Right atrium auricular region (tissue), 2 donors: ENCODE measurements at places on chromosomes 4 and X. TPM values are rescaled to one million over a fixed set of nuclear protein-coding genes. Genes with fewer than 3 reads are reported as not detected.

DNA sequence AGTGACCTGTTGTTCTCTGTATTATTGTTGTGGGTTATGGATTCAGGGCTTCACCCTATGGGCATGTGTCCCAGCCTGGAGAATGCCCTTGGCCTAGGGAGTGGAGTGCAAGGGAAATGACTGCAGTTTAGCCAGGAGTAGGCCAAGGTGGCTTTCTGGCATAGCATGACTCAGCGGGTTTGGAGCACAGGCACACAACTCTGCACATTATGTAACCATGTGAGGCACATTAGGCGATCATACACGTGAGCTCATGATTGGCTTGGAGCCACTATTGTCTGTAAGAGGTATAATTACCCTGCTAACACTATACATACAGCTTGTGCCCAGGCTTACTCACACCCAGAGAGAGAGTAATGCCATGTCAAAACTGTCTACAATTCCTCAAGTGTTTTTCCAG, 35.1 kb upstream of the TACR3 start:
- no peak for DNase-seq

- no peak for DNase-seq
These were observed 26.7 kb downstream of the PNMA6E start for GRCh38 chrX:153374426-153374825.

- DNase-seq: no peak
These were observed 49.5 kb upstream of the GABRQ start for GRCh38 chrX:152588206-152588605.

DNA sequence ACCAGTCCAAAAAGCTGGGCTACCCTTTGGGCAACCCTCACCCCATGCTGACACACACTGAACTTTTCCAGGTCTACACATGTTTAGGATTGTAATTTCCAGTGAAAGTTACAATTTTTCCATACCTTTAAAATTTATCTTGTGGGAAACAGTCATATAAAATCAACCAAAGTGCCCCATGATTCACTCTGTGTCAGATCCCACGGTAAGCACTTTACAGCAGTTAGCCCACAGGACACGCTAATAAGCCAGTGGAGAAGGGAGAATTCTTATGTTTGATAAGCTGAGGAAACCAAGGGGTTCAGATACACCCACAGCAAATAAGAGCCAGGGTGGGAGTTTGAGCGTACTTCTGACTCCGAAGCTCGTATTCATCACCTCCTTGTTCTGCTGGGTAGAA, 72.4 kb upstream of the TBL1X start:
- no peak for DNase-seq

GRCh38 chr4:16636912-16637630, 261.4 kb downstream of the LDB2 start:
- no peak for DNase-seq

DNA sequence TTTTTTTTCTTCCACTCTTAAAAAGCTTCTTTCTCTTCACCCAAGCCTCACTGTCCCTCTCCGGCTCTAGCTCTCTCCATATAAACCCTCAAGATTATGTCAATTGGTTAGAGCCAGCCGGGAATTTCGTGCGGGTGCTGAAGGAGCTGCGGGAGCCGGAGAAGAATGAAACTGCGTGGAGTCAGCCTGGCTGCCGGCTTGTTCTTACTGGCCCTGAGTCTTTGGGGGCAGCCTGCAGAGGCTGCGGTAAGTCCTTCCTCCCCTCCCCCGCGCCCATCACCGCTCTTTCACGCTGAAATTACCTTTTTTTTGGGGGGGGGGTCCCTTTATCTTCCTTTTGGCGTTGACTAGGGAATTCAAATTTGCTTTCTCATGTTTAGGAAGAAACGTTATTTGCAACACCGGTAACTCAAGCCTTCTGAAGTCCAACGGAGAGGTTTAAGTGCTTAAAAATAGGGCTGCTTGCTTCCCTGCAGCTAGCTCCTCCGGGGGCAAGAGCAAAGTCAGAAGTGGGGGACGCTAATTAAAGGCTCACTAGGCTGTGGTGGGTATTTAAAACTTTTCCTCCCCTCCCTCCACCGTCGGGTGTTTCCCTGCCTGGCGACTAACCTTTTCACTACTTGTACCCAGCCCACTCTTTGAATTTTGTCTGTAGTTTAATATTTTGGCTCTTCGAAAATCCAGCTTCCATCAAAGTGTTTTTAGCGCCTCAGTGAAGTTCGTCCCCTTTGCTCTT, 491 bp downstream of the COL4A5 start:
- no peak for DNase-seq

GRCh38 chr4:73315091-73315490, 56.5 kb upstream of the ANKRD17 start:
- DNase-seq: no peak

GRCh38 chr4:77454858-77455257, 150.8 kb upstream of the CXCL13 start:
- DNase-seq: no peak

DNA sequence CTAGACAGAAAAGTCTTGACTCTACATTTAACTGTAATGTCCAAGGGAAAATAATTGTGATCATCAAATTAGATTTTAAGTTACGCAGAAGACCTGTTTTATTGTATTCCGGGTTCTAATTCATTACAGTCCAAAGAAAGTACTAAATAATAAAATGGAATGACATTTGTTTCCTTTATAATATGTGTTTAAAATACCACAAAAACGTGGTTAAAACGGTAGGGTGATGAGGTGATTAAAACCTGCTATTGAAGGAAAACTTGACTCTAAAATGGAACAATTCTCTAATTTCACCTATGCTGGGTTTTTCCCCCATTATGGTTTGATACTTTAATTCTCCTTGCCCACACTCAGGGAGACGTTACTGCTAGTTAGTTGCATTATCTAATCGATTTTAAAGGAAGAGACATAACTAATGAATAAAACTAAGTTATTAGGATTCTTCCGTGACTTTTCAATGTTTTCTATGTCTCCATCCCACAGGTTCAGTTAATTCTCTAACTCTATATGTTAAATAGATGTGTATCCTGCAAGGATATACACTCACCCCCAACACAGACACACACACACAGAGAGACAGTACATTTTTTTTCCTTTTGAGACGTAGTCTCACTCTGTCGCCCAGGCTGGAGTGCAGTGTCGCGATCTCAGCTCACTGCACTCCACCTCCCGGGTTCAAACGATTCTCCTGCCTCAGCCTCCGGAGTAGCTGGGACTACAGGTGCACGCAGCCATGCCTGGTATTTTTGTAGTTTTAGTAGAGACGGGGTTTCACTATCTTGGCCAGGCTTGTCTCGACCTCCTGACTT, 80.8 kb downstream of the GK start:
- DNase-seq: no peak

GRCh38 chr4:52633846-52634245, 25.3 kb downstream of the USP46 start:
- no peak for DNase-seq

DNA sequence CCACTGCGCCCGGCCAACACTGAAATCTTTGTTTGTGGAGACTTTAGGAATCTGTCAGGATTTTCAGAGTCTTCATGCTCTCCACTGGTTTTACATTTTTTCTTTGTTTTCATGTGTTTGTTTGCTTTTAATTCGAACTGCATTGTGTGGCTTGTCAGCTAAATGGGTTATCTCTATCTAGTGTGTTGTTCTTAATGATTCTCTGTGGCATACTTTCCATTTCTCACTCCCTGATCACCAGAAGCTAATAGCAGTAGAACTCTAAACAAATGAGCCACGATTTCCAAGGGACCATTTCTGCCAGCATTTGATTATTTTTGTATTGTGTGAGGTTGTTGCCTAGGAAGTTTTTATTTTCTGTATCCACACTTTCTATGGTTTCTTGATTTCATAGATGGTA, 352.4 kb downstream of the CAMK2D start:
- DNase-seq: no peak

- DNase-seq: no peak
These were observed 47.4 kb upstream of the AGA start for GRCh38 chr4:177489471-177490246.

- no peak for DNase-seq
These were observed 269.2 kb upstream of the DDX53 start for GRCh38 chrX:22730542-22730941.

- no peak for DNase-seq
These were observed 14.8 kb upstream of the MAMLD1 start for GRCh38 chrX:150348365-150348764.

- DNase-seq: no peak
These were observed 45.5 kb upstream of the NKX1-1 start for GRCh38 chr4:1451752-1452122.

DNA sequence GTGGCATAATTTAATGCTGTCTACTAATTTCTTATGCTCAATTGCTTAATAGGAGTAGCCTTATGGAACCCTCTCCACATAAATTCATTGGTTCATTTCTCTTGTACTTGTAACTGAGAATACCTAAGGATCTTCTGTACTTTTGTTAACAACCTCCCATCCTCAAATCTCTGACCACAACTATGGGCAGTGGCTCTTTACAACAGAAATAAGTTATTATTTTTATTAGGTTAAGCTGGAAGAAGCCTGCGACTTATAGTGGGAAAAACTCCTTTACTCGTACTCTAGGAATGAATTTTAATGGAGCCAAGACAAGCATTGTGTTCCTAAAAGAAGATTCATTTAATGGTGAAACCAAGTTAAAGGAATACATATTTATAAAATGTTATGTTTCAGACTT, 337.1 kb upstream of the CTSO start:
- no peak for DNase-seq

GRCh38 chr4:93053140-93053539, 749.4 kb downstream of the GRID2 start:
- DNase-seq: no peak

DNA sequence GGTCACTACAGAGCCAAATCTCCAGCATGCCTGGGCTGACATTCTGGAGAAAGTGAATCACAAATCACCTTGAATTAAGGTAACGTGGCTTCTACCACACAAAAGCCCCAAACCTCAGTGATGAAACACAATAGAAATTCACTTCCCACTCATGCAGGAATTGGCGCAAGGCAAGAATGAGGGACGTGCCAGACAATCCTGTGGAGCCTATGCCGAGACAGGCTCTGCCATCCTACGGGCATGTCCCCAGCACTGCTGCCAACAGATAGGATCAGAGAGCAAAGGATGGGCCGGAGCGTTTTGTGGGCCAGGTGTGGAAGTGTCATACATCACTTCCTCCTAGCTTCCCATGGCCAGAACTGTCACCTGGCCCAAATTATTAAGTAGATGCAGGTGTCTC, 118.0 kb downstream of the IRF2 start:
- DNase-seq: peak; percentile 57

DNA sequence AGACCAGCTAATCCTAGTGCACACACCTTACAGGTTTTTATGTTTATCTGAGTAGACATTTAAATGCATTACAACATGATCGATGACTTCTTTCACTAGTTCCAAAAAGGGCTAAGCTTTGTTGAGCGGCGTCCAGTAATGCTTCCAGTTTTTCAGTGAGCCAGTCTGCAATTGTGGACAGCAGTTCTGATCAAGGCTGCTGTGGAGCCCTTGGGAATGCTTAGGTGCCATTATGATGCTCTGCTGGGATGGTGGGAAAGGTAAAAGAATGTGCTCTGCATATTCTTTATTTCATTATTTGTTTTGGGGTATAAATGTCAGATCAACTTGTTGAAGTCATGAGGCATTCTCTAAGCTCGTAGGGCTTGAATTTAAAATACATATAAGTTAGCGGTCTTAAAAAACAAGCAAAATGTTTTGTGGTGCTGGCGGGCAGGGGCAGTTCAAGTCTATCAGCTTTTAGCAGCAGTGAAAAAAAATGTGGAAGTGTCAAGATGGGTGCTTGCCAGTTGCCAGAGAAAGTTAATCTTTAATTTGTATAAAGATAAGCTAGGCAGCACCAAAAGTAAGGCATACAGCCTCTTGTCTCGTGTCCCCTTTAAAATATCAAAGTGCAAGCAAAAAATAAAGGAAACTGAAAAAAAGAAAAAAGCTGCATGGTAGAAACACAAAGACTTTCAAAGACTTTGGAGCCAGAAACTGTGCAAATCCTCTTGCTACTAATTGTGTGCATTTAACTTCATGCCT, 5.8 kb downstream of the MID1IP1 start:
- DNase-seq: no peak

DNA sequence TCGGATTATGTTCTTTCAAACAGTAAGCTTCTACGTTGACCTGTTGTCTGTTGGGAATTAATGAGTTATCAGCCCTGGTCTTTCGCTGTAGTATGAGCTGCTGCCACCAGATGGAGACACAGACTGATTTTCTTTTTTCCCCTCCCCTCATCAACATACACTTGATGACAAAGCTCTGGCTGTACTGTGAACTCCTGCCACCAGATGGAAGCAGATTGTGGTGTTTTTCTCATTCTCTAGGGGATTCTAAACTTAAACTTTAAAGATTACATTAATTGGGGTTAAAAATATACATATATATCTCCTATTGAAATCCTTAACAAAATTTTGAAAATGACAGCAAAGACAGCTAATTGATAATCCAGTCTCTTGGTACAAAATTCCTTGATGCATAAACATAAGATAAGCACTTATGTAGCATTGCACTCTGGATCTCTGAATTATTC, 44.8 kb downstream of the SMS start:
- DNase-seq: peak; percentile 70

- DNase-seq: no peak
These were observed 139.5 kb downstream of the ANKRD50 start for GRCh38 chr4:124573056-124573455.

DNA sequence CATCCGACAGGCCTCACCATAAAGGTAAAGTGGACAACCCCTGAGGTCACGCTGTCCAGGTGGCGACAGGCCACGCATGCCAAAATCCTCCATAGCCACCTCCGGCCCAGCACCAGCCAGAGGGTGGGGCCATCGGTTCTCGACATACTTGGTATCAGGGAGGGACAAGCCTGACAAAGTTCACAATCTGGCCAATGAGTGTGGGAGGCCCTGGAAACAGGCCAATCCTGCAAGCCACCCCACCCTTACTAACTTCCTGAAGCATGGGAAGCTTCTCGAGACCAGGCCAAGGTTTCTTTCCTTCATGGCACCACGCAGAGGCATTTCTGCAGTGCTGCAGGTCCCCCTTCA, 73.8 kb downstream of the MTMR1 start:
- peak; percentile 58 for DNase-seq

- no peak for DNase-seq
These were observed 17.3 kb downstream of the F8A3 start for GRCh38 chrX:155441097-155441496.

Gene TEX11
- not detected for total RNA-seq

Gene GUCY2F
- total RNA-seq: not detected

Gene PABPC1L2B
- not detected for total RNA-seq

Gene BRS3
- total RNA-seq: not detected

Gene DCAF4L1
- total RNA-seq: not detected

Gene ARMCX1
- 27.2 TPM for total RNA-seq

Gene PHOX2B
- total RNA-seq: not detected

Gene GAB1
- total RNA-seq: 65.4 TPM

Gene PDLIM3
- total RNA-seq: 783 TPM
